Mesothelial cell of epicardium (in vitro differentiated cells): ENCODE measurements at places on chromosomes 6 and 20. TPM values are rescaled to one million over a fixed set of nuclear protein-coding genes. Genes with fewer than 3 reads are reported as not detected.
A peak's percentile ranks its signal among the peaks of the same experiment; 100 is the strongest.

The GJA1 gene
- 125 to 140 TPM (median 136 TPM) in 3 replicates for total RNA-seq

The CCN2 gene
- 683 to 766 TPM (median 697 TPM) in 3 replicates for total RNA-seq

The HLA-G gene
- total RNA-seq: 0.29 to 0.70 TPM (median 0.56 TPM) in 3 replicates

DNA sequence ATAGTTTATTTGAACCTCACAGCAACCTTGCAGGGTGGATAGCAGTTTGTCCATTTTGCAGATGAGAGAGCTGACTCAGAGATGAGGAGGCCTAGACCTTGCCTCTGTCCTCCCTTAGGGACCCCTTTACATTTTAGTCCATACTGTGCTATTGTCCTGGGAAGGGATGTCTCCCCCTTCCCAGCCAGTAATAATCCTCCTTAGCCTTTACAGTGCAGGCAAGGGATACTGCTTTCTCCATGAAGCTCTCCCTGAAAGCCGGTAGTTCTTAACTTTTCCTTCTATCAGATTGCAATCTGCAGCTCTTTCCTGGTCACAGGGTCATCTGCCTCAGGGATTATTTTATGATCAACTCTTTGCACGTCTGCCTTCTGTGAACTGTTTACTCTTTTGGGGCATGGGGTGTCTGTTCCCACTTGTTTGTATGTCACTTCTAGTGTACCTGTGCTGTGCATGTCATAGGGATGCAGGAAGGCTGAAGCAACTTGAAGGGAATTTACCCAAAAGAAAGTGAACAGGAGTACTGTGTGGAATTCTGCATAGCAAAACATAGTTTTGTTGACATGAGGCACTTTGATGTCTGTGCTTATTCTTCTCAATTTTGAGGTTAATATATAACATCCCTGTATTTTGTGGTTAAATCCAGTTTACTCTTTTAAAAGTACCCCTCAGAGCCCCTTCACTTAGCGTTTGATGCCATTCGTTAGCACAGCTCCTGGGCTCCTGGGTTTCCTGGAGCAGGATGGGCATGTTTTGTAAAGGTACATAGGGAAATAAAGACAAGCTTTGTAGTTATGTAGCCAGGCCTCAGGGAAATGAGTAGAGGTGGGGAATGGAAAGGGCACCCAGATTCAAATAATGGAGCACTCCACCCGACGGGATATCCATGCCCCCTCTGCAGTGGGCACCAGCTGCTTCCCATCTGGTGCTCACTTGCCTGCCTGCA, 38.1 kb downstream of the DHX35 start:
- DNase-seq: no peak

GRCh38 chr6:87840324-87840723, 138.3 kb upstream of the AKIRIN2 start:
- DNase-seq: no peak

GRCh38 chr6:4981761-4982160, 22.1 kb downstream of the RPP40 start:
- no peak for DNase-seq

DNA sequence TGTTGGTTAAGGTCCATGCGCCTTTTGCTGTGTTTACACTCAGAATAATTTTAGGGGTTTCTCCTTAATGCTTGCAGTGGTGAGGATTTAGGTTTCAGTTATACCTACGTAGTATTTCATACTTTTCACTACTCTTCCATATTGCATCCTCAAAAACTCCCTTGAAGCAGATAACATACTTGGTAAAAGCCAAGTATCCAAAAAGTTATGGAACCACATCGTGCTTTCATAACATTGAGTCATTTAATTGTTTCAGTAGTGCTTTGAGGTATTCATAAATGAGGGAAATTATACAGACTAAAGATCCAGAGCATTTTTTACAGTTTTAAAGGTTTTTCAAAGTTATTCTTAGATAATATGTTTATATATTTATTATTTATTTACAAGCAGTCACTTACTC, 4.0 kb upstream of the ATXN1 start:
- DNase-seq: no peak

DNA sequence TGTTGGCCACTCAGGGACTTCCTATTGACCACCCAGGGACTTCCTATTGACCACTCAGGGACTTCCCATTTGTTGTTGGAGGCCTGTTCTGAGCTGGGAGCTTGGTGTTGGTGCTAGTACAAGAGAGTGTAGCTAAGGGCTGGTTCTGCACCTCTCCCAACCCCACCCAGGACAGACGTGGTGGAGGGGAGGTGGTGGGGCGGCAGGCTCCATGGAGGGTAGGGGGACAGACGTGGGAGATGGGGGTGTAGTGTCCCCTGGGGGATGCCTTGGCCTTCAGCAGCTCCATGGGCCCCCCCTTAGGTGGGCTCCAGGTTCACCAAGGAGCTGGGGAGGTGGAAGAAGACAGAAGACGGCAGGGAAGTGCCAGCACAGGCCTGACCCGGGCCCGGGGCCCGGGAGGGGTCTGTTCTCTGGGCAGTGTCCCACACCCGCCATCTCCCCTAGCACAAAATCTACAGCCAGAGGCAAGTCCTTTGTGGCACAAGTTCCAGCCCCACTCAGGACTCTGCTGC, 33.9 kb downstream of the CHRNA4 start:
- DNase-seq: no peak

- DNase-seq: no peak
Observed at GRCh38 chr6:15682965-15683822, 20.4 kb upstream of the DTNBP1 start.

GRCh38 chr6:27478141-27478705, 5.3 kb upstream of the ZNF184 start:
- DNase-seq: no peak

GRCh38 chr6:69974193-69974592, 107.8 kb downstream of the COL19A1 start:
- DNase-seq: no peak

GRCh38 chr20:55333798-55334197, 671.5 kb downstream of the CBLN4 start:
- no peak for DNase-seq

DNA sequence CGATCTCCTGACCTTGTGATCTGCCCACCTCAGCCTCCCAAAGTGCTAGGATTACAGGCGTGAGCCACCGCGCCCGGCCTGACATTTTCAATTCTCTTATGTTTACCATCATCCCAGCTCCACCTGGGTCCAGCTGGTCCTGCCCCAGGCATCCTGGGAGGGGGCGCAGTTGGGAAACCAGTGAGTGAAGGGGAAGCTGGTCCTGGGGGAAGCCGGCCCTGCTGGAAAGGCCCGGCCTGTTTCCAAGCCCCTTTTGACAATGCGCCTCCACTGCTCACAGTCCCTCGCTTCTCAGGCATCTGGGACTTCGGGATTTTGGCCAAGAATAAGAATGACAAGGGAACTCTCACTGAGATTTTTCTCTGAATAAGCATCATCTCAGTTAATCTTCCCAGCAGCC, 14.2 kb downstream of the SLC13A3 start:
- DNase-seq: no peak

- peak; percentile 38 for DNase-seq
Observed at GRCh38 chr6:134170844-134171243, 118.4 kb upstream of the SLC2A12 start.

DNA sequence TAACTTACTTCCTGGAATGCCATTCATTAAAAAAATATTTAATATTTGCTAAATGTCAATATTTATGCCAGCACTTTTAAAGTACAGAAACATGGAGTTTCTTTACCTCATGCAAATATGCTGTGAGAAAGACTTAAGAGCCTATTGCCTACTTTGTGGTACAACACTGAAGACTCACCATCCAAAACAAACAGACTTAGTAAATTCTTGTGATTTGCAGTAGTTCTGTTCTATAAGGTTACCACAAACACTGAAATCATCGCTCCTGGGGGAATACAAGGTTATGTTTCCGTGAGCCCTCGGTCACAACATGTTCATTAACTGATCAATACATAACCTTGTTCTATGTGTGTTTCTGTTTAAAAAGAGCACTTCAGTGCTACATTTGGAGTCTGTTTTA, 78.3 kb downstream of the ATG5 start:
- no peak for DNase-seq

- DNase-seq: no peak
Observed at GRCh38 chr6:142359271-142359960, 57.6 kb downstream of the ADGRG6 start.

- no peak for DNase-seq
Observed at GRCh38 chr20:53028337-53029007, 56.3 kb downstream of the TSHZ2 start.

DNA sequence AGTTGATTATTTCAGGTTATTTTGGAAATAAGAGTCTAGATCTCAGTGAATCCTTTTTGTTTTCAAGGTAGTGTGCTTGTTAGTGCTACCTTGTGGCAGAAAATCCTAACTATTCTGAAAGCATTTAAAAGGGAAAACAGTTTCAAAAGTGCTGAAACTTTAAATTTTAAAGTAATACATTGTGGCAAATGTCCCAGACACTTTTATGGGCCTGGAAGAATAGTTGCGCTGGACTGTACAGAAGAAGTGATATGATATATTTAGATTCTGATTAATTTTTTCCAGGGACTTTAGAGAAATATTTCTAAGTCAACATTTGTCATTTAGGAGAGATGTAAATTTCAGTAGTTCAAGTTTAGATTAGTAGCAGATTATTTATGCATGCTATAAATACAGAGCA, 96.7 kb upstream of the BMP5 start:
- DNase-seq: no peak

DNA sequence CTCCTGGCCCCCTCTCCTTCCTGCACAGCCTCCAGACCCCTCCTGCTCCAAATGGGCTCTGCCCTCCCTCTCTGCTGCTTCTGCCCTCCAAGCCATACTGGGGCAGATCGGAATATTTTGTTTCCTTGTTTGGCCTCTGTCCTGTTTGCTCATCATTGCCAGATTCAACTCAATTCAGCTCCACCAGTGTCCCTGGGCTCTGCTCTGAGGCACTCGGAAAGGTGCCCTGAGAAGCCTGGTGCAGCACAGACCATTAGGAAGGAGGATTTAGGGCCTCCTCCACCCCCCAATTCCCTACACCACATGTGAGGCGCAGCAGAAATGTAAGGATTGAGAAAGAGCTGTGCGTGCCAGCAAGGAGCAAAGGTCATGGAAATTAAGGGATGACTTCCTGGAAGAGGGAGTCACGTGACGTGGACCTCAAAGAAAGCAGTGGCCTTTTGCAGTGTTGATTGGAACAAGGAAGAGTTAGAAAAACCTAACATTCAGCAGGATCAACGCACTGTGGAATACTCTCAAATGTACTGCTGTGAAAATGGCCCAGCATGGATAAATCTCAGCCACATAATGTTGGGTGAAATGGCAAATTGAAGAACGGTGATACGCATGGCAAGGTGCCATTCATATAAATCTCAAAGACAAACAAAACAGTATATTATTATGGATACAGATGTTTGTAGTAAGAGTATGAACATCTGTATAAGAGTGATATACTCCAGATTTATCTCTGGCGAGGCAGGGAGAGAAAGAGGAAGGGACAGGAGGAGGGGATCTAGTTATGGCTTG, 229.5 kb upstream of the RNF24 start:
- no peak for DNase-seq
